ENCODE measurements at places on chromosomes 3 and 15. TPM values are rescaled to one million over a fixed set of nuclear protein-coding genes. Genes with fewer than 3 reads are reported as not detected.

The FAM81A gene
- total RNA-seq: 6.4 TPM

The MAPK6 gene
- total RNA-seq: 71.9 TPM

The UROC1 gene
- not detected for total RNA-seq

The RPS17 gene
- total RNA-seq: 1,247 TPM

The MOBP gene
- total RNA-seq: 0.56 TPM

The ROBO2 gene
- 0.88 TPM for total RNA-seq

The LNP1 gene
- 0.74 TPM for total RNA-seq

The CAMP gene
- not detected for total RNA-seq

The COX5A gene
- 563 TPM for total RNA-seq

The CLSTN2 gene
- total RNA-seq: 1.3 TPM

The LPP gene
- 246 TPM for total RNA-seq

GRCh38 chr3:28840976-28841376 is 439.9 kb upstream of the RBMS3 start:
- H3K27me3 ChIP-seq: no peaks in the 10 kb centered on the region
- H3K36me3 ChIP-seq: no peaks in the 10 kb centered on the region
- H3K27ac ChIP-seq: no peak overlapping the region

GRCh38 chr3:152097120-152097519 is 171.6 kb upstream of the MBNL1 start:
- H3K36me3 ChIP-seq: no peaks in the 10 kb centered on the region
- no peak for DNase-seq
- H3K27ac ChIP-seq: no peak overlapping the region
- no peaks in the 10 kb centered on the region for H3K27me3 ChIP-seq
- no peak overlapping the region for H3K4me3 ChIP-seq

DNA sequence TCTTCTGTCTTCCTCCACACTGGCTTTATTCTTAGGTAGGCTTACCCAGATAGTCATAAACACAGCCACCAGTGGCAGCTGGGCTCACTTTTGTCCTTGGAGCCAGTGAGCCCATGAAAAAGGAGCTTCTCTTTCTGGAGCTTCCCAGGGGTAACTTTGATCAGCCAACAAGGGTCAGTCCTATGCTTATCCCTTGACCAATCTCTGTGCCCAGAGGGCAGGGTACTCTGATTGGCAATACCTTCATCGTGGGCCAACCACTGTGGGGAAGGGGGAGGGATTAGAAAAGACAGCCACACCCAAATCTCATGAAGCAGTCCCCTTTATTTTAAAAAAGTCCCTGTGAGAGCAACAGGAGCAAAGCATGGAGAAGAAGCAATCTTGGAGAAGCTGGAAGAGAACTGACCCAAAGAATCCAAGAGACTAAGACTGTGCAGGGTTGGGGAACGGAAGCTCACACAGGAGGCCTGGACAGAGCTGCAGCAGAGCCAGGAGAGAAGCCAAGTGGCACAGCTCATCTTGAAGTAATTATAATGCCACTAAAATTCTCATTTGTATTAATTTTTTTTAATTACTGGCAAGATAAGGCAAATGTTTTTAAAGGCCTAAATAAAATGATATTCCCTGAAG is 70.4 kb downstream of the SSUH2 start:
- no peak overlapping the region for H3K4me3 ChIP-seq
- no peaks in the 10 kb centered on the region for H3K27me3 ChIP-seq
- H3K36me3 ChIP-seq: no peaks in the 10 kb centered on the region
- H3K4me1 ChIP-seq: no peaks in the 10 kb centered on the region
- no peak overlapping the region for H3K27ac ChIP-seq
- no peak for DNase-seq

DNA sequence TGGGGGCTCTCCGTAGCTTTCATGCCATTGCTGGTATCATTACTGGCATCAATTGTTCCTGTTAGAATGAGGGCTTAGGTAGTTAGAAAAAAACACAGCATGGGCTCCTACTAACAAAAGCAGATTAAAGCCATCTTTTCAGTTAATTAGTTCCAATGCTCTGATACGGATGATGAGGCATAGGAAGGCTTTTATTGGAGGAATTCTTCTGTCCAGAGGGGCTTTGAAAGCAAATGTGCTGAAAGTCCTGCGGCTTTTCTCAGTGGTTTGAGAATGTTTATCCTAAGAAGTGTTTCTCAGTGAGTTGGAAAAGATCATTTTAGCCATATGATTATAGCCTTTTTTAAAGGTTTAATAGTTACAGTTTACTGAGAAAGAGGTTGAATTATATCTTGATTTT is 198.5 kb downstream of the THSD4 start:
- no peaks in the 10 kb centered on the region for H3K27me3 ChIP-seq
- no peak overlapping the region for H3K27ac ChIP-seq
- H3K36me3 ChIP-seq: no peaks in the 10 kb centered on the region
- H3K4me3 ChIP-seq: no peak overlapping the region

DNA sequence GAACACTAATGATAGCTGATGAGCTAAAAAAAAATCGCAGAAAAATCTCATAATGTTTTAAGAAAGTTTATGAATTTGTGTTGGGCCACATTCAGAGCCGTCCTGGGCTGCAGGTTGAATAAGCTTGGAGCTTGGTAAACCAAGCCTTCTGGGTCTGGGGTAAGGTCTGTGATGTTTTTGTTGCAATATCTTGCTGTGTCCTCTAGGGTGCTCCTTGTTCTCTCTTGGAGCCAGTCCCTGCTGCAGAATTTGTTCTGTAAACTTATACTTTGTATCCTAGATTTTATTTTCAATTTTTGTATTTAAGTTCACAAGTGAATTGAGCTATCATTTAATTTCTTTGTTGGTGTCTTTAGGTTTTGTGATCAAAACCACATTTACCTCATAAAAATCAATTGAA is 143.7 kb downstream of the NR1D2 start:
- no peak overlapping the region for H3K27ac ChIP-seq
- no peak overlapping the region for H3K4me3 ChIP-seq
- no peaks in the 10 kb centered on the region for H3K27me3 ChIP-seq
- no peaks in the 10 kb centered on the region for H3K4me1 ChIP-seq

GRCh38 chr3:43817825-43818224 is 127.1 kb downstream of the ABHD5 start:
- no peak for DNase-seq
- no peaks in the 10 kb centered on the region for H3K4me1 ChIP-seq
- H3K36me3 ChIP-seq: no peaks in the 10 kb centered on the region
- no peaks in the 10 kb centered on the region for H3K27me3 ChIP-seq
- H3K27ac ChIP-seq: no peak overlapping the region

- H3K36me3 ChIP-seq: no peaks in the 10 kb centered on the region
- no peak for DNase-seq
- no peaks in the 10 kb centered on the region for H3K4me1 ChIP-seq
- no peak overlapping the region for H3K4me3 ChIP-seq
These were observed 88.5 kb downstream of the XXYLT1 start for GRCh38 chr3:195182470-195182795.

DNA sequence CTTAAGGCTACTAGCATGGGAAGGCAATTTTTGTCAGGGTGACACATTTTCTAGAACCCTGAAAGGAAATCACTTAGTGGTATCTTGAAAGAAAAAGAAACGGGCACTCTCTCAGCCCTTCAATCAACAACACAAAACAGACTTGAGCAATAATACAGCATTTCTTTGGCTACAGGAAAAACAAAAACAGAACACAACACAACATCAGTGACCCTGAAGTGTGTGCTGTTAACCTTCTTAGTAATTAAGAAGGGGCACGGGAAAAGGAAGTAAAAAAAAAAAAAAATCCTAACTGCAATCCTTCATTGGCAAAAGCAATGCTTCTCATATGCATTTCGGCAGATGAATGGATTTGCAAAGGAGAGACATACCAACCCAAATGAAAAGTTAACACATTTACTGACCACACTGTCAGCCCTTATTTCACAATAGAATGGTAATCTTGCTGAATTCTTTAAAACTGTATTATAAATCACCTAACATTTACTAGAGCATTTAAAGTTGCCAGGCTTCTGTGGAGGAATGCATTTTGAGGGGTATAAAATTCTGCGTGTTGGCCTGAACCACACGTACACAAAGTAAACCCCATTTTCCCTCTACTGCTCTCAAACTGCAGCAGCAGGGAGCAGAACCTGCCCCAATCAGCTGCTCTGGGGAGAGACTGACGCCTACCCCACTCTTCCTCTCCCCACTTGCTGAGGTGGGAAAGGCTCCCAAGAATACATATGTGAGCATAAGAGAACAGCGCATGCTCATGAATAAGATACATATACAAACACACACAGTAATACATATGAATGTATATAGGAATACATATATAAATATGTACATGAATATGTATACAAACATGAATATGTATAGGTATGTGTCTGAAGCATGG is 198.5 kb downstream of the FOXP1 start:
- no peaks in the 10 kb centered on the region for H3K27me3 ChIP-seq
- no peak overlapping the region for H3K27ac ChIP-seq
- H3K36me3 ChIP-seq: no peaks in the 10 kb centered on the region
- no peak overlapping the region for H3K4me3 ChIP-seq

GRCh38 chr15:43483297-43484128 is 9.4 kb downstream of the TP53BP1 start:
- H3K4me3 ChIP-seq: no peak overlapping the region
- DNase-seq: no peak
- H3K27ac ChIP-seq: no peak overlapping the region

- no peak overlapping the region for H3K4me3 ChIP-seq
- no peak overlapping the region for H3K27ac ChIP-seq
- DNase-seq: peak; percentile 18
- H3K36me3 ChIP-seq: no peaks in the 10 kb centered on the region
- H3K27me3 ChIP-seq: no peaks in the 10 kb centered on the region
- no peaks in the 10 kb centered on the region for H3K4me1 ChIP-seq
These were observed 309.2 kb downstream of the MAGI1 start for GRCh38 chr3:65729555-65729954.

DNA sequence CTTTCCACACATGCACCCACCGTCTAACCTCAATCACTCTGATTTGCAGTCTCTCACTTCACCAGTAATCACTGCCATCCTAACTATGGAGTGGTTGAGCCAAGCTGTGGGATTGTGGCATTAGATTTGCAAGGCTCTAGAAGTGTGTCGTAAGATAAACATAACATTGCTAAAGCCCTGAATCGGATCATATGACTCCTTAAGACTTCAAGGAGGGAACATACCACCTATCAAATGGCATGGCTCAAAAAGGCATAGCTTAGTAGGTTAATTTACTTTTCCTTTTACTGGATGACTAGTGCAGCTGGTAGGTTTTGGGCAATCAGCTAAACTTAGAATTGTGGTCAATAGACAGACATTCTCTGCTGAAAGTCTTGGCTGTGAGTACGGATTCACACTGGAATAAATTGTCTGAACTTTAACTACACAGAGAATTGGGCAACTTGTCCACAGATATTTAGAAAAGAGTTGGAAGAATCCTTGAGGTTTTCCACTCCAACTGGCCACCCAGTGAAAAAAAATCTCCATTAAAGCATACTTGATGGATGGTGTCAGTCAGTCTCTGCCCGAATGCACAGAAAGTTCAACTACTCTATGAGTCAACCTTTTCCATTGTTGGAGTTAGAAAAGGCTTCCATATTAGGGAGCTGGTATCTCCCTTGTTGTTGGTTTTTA is 476.7 kb upstream of the CBLB start:
- H3K4me1 ChIP-seq: no peaks in the 10 kb centered on the region
- DNase-seq: no peak
- no peaks in the 10 kb centered on the region for H3K27me3 ChIP-seq
- H3K4me3 ChIP-seq: no peak overlapping the region
- no peaks in the 10 kb centered on the region for H3K36me3 ChIP-seq
- no peak overlapping the region for H3K27ac ChIP-seq

- no peak overlapping the region for H3K4me3 ChIP-seq
- no peak overlapping the region for H3K27ac ChIP-seq
- no peak for DNase-seq
- H3K4me1 ChIP-seq: peaks cover 2% of the 10 kb centered on the region
- no peaks in the 10 kb centered on the region for H3K27me3 ChIP-seq
These were observed 377.6 kb downstream of the PTPRG start for GRCh38 chr3:61938878-61939549.

DNA sequence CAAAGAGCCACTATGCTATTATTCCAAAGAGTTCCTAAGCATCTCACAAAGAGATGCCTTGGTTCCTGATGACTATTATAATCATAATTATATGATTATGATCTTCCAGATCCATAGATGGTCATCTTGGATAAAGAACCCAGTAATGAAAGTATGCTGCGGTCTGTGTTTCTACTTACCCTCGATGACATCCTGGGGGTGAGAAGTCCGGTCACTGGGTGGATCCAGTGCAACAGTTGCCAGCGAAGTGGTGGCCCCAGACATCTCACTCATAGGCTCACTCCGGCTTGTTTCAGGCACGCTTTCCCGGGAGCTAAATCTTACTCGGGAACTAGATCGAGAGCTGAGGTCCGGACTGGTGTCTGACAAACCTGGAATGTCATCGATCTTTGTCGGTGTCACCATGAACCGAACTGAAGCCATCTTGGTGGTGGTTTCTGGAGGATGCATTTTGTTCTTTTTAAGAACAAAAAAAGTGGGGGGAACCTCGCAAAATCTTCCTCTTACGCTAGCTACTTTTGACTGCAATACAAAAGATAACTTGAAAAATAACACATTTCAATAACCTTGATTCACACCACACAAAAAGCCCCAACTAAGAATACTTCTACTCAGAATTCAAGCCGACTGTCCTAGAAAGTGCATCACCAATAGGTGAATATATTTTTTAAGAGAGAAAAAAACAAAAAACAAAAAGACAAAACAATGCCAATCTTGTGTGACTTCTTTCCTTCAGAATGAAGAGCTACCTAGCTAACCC is 1.2 kb downstream of the SLC12A6 start:
- peak overlapping the region; percentile 86 for H3K27ac ChIP-seq
- peak overlapping the region; percentile 87 for H3K4me3 ChIP-seq
- no peaks in the 10 kb centered on the region for H3K4me1 ChIP-seq
- no peak for DNase-seq

Measured in colonic mucosa (tissue), 4 donors.